ENCODE measurements at places on chromosomes 5 and 9.

GRCh38 chr5:43367909-43368669 is 44.1 kb downstream of the CCL28 start:
- DNase-seq: no peak

GRCh38 chr9:110768886-110769285 is 100.3 kb downstream of the MUSK start:
- DNase-seq: no peak

DNA sequence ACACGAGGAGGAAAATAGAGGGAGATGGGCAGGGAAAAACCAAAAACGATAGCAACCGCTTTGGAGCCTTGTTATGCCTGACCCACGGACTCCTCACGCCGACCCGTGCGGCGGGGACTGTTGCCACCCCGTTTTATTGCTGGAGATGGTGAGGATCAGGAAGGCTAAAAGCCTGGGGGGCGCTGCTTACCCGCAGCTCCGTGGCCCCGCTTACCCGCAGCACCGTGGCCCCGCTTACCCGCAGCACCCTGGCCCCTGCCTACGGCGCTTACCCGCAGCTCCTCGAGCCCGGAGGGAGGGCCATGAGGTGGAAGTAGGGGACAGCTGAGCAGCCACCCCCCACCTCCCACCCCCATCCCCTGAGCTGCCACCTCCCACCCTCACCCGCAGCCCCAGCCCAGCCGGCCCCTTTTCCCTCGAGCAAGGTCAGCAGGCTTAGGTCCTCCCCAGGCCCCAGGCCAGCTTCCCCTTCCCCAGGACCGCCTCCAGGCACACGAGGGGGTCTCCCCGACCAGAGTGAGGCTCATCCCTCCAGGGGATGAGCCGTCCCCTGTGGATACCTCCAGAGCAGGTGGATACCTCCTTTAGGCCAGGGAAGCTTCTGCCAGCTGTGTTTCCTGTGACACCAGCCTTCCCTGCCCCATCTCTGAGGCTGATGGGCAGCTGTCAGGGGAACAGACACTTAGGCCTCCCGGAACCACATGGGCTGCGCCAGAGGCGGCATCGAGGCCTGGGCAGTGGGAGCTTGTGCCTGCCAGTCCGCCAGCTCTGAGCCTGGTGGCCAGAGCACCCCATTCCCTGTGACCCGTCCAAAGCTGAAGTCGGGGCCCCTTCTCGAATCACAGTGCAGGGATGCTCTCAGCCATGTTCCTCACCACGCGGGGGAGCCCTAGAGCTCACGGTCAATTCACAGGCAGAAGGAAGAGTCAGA is 92.3 kb downstream of the LMX1B start:
- DNase-seq: no peak

DNA sequence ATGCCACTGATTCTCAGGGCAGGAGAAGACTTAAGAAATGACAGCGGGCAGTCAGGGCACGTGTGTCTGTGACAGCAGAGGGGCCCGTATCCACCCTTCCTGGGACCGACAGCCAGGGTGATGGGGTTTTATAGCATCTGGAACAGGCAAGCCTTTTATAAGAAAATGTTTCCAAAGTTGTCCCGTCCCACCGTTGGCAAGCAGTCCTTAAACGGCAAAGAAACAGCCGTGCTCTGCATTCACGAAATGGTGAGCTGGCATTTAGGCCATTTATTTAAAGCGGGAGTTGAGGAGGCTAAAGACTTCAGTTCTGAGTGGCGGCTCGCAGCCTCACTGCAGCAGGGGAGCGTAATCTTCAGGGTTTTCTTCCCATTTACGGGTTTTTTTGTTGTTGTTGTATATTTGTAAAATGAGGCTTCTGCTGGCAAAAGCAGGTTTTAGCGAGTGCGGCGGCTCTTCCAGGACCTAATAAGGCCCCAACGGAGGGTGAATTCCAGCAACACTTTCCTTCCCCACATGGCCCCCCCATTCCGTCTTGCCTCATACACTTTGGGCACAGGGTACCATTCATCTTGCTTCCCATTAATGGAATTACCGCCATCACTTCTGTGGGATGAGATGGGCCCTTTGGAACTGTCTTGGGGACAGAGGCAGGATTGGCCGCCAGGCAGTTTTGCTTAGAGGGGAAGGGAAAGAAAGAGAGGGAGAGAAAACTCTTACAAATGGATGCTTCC is 15.8 kb downstream of the NEK6 start:
- no peak for DNase-seq

DNA sequence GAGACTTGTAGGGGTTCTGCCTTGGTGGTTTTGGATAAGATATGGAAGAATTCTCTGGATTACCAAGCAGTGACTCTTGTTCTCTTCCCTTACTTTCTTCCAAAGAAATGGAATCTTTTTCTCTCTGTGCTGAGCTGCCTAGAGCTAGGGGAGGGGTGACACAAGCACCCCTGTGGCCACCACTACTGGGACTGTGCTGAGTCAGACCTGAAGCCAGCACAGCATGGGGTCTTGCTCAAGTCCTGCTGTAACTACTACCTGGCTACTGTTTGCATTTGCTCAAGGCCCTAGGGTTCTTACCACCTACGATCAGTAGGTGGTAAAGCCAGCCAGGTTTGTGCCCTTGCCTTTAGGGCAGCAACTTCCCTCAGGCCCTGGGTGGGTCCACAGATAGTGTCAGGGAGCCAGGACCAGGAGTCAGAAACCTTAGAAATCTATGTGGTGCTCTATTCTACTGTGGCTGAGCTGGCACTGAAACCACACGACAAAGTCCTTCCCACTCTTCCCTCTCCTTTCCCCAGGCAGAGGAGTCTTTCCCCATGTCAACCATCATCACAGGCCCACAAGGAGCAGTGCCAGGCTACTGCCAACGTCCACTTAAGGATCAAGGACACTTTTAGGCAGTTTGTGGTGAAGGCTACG is 53.8 kb downstream of the SREK1 start:
- no peak for DNase-seq

- no peak for DNase-seq
Measured at GRCh38 chr5:4758550-4758949, 381.6 kb upstream of the ADAMTS16 start.

- peak; percentile 89 for DNase-seq
Measured at GRCh38 chr9:130172161-130172857, at the start of gene NCS1. NCS1 (plus strand) TSS chr9:130172404; CDS start chr9:130172664, 260 bp downstream.

DNA sequence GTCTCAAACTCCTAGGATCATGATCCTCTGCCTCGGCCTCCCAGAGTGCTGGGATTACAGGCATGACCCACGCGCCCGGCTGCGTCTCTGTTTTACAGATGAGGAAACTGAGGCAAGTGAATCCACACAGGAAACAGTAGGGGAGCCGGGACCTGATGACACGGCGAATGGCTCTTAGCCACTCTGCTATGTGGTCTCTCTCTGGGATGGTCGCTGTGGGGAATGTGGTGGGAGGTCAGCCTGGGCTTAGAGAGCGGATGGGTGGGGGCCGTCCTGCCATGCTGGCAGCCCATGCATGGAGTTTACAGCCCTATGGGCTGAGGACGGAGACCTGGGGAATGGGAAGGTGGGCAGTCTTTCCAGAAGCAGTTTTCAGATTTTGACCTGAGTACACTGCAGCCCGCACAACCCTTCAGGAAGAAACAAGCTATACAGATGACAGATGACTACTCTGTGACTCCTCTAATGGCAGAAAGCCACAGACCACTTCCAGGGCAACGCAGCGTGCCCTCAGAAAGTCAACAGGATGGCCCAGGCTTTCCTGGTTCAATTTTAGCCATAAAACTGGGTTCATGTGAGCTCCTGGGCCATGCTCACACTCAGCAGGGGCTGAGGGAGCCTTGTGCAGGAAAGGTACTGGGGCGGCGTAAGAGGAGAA is 136.1 kb upstream of the RAPGEF1 start:
- no peak for DNase-seq

DNA sequence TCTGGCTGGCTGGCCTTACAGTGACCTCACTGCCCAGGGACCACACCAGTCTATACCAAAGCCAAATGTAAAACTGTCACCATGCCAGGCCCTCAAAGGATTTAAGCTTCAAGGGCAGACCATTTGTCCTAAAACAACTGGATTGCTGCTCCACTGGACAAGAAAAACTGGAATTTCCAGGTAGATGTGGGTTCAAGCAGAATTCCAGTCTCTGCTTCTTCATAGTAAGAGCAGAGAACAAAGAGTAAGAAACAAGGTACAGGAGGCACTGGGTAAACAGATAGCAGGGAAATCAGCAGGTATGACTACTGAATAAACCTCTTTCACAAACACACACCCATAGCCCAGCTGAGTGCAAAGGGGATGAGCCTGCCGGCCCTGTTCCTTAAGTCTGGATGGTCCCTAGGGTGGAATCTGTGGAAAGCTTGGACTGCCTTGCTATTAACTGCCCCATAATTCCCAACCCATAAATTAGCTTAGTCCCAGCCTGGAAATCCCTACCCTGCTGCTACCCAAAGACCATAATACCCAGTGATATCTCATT is 5.5 kb downstream of the B4GALT1 start:
- no peak for DNase-seq

DNA sequence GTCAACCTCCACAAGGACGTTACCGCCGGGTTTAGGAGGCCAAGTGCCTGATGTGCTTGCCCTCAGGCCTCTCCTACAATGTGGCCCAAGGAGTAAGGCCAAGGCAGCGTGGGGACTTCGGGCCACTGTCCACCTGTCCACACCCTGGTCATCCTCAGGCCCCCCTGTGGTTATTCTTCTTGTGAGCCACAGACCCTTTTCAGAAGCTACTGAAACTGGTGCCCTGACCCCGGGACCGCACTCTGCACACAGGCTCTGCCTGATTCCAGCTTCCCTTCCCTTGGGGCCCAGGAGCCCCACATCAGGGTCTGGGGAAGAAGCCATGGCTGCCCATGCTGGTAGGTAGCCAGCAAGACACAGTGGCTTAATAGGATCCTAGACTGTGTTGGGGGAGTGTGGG is 128.8 kb downstream of the OLFM1 start:
- DNase-seq: no peak
